ENCODE measurements at places on chromosomes 1 and 21.

DNA sequence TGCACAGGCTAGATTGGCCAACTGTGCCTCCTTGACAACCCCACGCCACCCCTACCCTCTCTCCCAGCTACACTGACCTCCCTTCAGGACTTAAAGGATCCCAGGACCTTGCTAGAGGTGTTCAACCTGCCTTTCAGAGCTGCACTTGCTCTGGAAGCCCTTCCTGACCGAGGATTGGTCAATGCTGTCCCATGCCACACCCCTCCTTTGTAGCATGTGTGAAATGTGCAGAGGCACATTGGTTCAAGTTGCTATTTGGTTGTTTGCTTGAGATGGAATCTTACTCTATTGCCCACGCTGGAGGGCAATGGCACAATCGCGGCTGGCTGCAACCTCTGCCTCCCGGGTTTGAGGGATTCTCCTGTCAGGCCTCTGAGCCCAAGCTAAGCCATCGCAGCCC, 21.8 kb downstream of the ACTA1 start:
- DNase-seq = no peak

DNA sequence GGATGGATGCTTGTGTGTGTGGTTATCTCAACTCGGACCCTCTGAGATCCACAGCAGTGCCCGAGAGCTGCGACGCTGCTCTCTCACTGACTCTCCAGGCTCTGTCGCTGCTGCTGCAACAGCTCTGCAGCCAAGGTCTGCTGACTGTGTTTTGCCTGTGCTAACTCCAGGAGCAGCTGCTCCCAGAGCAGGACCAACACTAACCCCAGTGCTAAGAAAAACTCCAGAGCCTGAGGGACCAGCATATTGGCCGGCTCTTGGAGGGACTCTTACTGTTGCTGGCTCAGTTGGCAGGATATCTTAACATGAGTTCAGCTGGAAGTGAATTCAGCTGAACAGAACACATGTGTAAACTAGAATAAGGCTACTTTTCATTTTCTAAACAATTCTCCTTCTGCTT, 4.4 kb downstream of the LCE2C start:
- no peak for DNase-seq

- no peak for DNase-seq
Observed at GRCh38 chr1:54013393-54014008, 4.5 kb downstream of the LDLRAD1 start.

DNA sequence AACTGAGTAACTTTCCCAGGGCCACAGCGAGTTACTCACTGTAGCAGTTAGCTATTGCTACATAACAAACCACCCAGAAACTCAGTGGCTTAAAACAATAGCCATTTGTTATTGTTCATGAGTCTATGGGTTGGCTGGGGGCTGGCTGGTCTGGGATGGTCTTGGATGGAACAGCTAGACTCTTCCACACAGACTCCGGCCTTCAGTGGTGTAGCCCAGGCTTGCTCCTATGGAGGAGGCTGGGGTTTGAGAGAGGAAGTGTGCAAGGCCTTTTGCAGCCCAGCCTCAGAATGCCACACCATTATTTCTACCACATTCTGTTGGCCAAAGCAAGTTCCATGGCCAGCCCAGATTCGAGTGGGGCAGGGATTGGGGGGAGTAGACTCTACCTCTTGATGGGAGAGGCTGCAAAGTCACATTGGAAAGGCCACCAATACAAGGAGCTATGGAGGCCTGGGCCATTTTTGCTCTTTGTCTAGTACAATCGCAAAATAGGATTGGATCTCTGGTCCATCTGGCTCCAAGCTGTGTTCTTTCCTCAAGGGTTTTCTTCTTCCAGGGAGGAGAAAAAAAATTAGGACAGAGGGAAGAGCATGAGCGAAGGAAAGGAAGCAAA, 37.5 kb upstream of the TTC22 start:
- DNase-seq = no peak

DNA sequence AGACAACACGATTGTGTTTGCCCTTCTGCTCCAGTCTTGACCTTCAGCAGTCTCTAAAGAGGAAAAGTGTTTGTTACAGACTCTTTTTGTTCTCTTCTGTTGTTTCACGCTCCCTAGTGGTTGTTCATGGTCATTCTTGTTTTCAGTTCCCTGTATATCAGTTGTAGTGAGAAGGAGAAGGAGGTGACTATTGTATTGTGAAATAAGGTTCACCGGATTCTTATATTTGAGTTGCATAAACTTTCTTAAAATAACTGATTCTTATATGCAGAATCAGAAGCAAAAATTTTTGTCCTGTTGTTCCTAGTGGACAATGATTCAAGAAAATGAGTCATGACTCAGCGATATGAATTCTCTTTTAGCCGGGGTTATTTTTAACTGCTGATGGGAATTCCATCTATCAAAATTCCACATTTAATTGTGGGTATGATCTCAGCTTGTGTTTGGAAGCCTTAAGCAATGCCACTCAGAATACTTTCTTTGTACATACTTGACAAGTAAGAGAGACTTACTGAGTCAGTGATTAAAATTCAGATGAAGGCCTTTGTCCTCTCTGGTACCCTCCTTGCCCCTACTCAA, 152.2 kb downstream of the CLEC20A start:
- DNase-seq = no peak
